Nucleus accumbens (tissue), 56 donors: ENCODE measurements at places on chromosomes 7 and 10.

- no peak for DNase-seq
Observed at GRCh38 chr10:56142092-56142728, 218.8 kb downstream of the ZWINT start.

DNA sequence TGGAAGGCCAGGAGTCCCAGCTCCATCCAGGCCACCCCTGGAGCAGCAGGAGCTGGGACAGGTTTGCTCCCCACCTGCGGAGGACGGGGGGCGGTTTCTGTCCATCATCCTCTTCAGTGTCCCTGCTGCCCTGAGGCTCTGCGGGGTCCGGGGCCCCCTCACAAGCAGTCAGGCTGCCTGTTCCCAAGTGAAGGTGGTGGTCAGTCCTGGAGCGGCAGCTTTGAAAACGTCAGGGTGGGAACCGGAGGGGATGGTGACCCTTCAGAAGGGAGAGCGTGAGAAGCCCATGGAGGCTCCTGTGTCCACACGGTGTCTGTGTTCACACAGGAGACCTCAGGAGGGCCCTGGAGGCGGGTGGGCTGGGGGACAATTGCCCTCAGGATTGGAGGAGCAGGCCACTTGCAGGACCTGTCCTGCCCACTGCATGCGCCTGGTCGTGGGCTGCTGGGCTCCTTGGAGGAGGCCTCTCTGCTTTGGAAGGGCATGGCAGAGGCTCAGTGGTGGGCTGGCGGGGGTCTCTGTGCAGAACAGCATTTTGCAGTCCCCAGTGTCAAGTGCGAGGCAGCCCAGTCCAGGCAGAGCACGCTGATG is 49.3 kb upstream of the INPP5A start:
- DNase-seq: no peak

GRCh38 chr10:29888321-29888720 is 171.1 kb downstream of the JCAD start:
- DNase-seq: no peak

- no peak for DNase-seq
Observed at GRCh38 chr7:48962821-48963505, 38.6 kb downstream of the CDC14C start.

GRCh38 chr10:133465191-133465949 is 11.6 kb downstream of the SCART1 start:
- no peak for DNase-seq

DNA sequence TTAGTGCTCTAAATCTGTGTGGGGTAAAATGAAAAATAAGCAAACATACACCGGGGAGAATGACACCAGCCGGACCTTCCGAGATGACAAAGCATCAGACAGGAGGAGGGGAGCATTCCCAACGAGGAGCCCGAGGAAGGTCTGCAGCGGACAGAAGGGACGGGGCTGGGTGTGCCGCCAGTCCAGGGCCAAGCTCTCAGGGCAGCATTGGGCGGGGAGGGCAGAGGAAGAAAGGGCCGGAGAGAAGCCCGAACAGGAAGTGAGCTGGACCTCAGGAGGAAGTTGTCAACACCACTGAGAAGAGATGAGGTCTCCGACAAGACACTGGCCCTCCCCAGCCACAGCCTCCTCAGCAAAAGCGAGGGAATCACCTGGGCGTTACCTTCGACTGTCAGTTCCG is 182.6 kb upstream of the RNF32 start:
- DNase-seq: no peak

DNA sequence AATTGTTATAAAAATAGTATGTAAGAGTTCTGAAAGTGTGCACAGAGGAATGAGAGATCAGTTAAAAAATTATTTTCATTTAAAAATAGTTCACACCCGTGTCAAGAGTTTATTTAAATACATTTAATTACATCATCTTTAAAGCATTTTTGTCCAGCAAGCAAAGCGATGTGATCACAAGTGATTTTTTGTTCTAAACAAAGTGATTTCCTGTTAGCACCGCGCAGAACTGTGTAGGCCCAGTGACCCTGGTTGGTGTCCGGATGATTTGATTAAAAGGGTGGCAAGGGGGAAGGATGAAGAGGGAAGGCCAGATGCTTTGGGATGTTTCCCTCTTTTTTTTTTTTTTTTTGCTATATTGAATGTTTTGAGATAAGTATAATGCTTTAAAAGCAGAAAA is 227.8 kb upstream of the PITRM1 start:
- no peak for DNase-seq

GRCh38 chr7:85025312-85025756 is 161.5 kb downstream of the SEMA3D start:
- DNase-seq: no peak

DNA sequence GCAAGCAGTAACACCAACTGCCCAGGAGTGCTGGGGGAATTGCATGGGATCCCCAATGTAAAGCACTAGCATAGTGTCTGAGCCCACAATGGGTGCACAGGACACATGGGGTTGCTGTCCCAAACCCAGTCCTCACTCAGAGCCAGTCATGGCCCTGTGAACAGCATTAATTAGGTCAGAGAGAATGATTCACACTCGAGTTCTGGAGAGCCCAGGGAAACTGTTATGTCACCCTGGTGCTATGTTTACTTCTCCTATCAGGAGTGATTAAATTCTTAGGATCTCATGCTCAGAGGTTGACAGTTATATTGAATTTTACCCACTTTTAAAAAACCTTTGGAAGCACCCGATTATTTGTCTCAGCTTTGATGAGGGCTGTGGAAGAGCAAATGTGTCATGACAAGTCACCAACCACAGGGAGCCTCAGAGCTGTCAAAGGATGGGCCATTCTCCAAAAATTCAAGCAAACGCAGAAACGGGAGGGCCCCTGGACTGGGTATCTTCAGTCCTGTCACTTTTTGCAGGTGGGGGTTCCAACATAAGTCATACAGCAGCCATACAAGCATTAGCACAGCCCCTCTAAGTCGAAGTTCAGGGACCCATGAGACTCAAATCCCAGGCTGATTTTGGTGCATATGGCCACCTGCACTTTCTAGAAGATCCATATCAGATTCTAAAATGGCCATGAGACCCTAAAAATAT is 1.3 kb upstream of the RASSF4 start:
- DNase-seq: no peak

GRCh38 chr7:80496586-80496985 is 15.3 kb downstream of the GNAT3 start:
- DNase-seq: no peak

DNA sequence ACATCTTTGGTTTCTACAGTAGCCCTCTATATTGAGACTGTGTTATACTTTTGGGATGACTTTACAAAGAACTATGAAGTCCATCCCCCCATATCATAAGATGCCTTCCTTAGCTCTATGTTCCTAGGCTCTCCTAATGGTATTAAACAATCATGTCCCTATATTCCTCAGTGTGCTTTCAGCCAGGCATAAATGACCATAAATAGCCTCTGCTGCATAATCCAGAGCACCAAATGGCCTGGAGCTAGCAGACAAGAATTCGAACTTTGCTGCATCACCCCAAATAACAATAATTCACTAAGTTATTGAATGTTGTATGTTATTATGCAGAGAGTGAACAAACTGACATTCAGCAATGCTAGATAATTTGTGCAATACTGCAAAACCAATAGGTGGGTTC is 405.2 kb downstream of the DGKB start:
- DNase-seq: no peak

GRCh38 chr7:1973321-1974251 is 259.2 kb downstream of the MAD1L1 start:
- no peak for DNase-seq

DNA sequence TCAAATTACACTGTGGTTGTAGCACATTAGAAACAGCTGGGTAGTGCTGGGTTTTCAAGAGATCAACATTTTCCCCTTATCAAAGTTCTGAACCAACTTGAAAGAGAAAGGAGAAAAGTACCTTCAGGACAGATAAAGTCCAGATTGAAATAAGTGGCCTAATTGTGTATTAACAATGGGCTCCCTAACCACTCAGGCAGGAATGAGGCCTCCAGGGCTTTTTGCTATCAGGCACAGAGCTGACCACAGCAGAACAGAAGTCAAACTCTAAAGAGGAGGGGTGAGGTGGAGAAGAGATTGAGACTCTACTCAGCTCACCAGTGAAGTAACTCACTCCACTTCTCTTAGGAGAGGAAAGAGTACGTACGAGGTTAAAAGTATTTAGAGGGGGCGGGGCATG is 394.1 kb upstream of the PHF14 start:
- DNase-seq: no peak

DNA sequence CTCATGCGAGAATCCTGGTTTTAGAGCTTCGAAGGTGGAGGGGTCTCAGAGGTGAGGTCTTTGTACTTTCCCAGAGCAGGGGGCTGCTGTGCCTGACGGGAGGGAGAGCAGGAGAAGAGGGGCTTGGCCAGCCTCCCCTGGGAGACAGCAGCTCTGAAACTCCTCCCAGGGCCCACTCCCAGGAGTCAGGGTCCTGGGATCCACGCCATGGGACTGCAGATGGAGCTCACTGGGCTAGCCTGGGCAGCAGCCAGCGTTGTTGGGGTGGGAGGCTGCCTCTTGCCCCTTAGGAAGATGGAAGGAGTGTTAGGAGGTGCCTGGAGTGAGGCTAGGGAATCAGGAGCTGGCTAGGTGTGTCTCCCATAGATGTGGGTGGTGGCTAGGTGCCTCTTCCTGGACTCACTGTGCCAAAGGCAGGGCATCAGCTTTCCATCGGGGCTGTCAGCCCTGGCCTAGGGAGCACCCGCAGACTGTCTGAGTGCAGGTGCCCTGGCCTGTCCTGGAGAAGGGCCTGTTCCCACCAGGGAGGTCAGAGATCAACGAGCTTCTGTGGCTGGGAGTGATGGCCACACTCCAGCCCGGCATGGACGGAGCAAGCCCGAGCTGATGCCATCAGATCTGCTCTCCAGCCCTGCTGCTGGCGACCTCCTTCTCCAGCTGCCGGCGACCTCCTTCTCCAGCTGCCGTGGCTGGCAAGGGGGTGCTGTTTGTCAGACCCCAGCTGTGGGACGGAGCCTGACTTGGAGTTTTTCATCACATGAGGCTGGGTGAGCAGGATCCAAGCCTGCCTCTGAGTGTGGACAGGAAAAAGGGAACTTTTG is 111.3 kb downstream of the PTPN20 start:
- no peak for DNase-seq

- DNase-seq: no peak
Observed at GRCh38 chr10:84348860-84349259, 20.5 kb downstream of the CCSER2 start.

- no peak for DNase-seq
Observed at GRCh38 chr7:140033036-140033435, 29.7 kb downstream of the PARP12 start.

- DNase-seq: no peak
Observed at GRCh38 chr10:44385026-44385695, at the start of gene CXCL12. CXCL12 (minus strand) TSS chr10:44385097; CDS start chr10:44385005, 92 bp downstream.

DNA sequence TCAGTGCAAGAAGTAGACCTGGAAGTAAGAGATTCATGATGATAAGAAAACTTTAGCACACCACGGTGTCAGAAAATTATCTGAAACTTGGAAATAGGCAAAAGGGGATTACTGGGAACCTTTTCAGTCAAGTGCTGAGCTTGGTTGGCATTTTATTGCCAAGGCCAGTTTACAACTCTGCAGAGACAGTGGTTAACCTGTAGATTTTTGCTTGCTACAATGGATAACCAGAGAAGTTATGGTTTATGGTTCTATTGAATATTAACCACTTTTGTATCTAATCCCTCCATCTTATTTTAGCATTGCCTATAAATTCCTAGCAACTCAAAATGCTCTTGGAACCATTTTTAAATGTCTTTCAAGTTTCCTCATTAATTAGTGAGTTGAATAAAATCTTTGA is 13.3 kb upstream of the GRM8 start:
- no peak for DNase-seq

DNA sequence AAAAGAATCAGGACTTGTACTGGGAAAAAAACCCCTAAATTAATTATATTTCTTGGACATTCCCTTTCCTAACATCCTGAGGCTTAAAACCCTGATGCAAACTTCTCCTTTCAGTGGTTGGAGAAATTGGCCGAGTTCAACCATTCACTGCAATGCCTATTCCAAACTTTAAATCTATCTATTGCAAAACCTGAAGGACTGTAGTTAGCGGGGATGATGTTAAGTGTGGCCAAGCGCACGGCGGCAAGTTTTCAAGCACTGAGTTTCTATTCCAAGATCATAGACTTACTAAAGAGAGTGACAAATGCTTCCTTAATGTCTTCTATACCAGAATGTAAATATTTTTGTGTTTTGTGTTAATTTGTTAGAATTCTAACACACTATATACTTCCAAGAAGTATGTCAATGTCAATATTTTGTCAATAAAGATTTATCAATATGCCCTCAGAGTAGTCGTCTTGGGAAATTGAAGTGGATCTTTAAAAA is 6.6 kb downstream of the EMX2 start:
- no peak for DNase-seq

DNA sequence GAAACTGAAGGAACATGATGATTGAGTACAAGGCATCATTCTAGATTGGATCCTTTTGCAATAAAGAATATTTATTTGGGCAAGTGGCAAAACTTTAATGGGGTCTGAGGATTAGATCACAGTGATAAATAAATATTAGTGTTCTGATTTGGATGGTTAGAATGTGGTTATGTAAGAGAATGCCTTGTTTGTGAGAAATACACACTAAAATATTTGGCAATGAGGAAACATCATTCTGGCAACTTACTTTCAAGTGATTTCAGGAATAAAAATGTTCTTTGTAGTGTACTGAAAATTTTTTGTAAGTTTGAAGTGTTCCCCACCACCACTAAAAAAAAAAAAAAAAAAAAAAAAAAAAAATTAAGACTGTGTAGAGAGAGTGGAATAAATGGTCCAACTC is 185.1 kb upstream of the NEBL start:
- DNase-seq: no peak

DNA sequence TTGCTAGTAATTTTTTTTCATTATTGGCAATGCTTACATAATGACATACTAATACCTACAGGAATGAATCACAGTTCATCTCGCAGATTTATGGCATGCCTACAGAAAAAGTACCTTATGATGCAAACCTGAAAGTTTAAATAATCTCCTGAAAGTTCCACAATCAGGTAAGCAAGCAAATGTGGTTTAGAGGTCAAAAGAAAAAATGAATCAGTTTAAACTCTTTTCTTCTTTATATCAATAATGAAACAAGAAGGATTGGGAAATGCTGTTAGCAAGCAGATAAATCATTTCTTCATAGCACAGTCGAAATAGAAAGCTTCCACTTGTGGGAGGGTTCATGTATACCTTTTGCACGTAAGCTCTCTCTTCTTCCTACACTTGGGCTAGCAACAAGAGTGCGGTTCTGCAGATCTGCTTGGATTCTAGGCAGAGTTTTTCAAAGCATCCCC is 53.7 kb upstream of the MTPN start:
- DNase-seq: no peak

DNA sequence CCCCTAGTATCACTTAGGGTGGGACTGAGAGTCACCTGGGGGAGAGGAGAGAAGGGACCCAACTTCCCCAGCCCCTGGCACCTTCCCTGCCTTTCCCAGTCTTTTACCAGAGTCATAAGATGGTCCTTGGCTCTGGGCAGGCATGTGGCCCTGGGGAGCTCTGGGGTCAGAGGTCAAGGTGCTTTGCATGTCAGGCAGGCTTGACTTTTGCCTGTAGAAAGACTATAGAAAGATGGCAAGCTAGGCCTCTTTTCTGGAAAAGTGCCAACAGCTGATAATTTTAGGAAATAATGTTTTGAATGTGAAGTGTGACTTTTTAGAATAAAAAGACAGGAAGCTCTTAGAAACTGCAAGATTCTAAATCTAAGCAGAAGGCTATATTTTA is 67.5 kb downstream of the MKI67 start:
- DNase-seq: no peak
